ENCODE measurements at places on chromosomes 12 and 14. TPM values are rescaled to one million over a fixed set of nuclear protein-coding genes. Genes with fewer than 3 reads are reported as not detected.

GRCh38 chr14:99440278-99440677, 40.4 kb downstream of the SETD3 start:
- no peaks in the 10 kb centered on the region for H3K4me1 ChIP-seq
- DNase-seq = no peak
- H3K27ac ChIP-seq = no peak overlapping the region

DNA sequence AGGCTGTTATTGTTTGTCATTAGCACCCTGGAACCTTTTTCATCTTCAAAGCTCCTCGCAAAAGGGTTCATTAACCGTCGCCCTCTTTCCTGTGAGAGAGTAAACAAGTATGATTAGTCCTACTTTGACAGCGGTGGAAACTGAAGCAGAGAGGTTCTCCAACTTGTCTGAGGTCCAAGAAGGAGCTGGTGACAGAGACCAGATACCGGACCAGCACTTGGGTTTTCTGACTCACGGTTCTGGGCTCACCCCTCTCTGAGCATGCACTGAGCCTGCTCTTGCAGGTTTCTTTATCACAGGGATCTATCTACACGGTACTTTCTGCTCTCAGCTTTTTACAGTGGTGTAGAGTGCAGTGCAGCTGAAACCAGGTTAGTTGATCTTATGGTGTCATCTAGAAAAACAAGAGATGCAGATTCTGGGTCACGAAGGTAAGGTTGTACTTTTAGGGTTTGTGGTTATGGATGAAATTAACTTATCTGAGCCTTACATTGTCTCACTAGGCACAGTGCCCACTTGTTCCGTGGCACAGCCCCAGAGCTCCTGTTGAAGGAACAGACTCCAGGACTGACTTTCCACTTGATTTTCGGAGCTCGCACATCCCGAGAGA, 62.1 kb downstream of the PPP2R5C start:
- no peak overlapping the region for H3K4me3 ChIP-seq
- peaks cover 8% of the 10 kb centered on the region for H3K4me1 ChIP-seq
- H3K27me3 ChIP-seq = no peaks in the 10 kb centered on the region
- no peak overlapping the region for H3K27ac ChIP-seq
- no peaks in the 10 kb centered on the region for H3K36me3 ChIP-seq

- no peaks in the 10 kb centered on the region for H3K27me3 ChIP-seq
- peak; percentile 77 for DNase-seq
- no peak overlapping the region for H3K27ac ChIP-seq
- no peaks in the 10 kb centered on the region for H3K36me3 ChIP-seq
- H3K4me1 ChIP-seq = peaks cover 14% of the 10 kb centered on the region
Measured at GRCh38 chr14:103546652-103547454, 15.6 kb downstream of the BAG5 start.

GRCh38 chr12:90974286-90974685, 19.3 kb upstream of the CCER1 start:
- H3K36me3 ChIP-seq = no peaks in the 10 kb centered on the region
- H3K4me1 ChIP-seq = no peaks in the 10 kb centered on the region
- H3K27ac ChIP-seq = no peak overlapping the region

DNA sequence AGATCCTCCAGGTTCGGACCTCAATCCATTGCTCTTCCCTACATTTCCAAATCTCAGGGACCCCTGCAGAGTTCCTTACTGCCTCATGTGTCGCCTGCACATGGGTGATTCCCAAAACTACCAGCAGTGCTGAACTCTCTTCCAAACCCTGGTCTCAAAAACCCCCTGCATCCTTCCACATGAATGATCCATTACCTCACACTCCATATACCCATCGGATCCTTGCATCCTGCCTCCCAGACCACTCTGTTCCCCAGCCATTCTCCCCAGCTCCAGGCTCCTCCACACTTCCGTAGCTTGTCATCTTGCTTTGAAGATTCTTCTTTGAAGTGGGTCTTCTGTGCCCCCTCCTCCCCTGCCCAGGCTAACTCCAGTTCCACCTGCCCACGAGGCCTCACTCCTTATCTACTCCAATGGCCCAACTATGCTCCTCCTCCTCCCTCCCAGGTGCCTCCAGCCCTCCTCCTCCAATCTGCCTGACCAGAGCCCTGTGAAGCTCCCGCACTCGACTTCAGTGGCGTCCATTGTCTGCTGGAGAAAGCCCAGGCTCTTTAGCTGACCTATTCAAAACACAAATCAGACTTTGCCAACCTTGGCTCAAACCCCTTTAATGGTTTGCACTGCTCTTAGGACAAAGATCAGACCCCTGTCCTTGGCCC, 13.8 kb downstream of the RAPGEF3 start:
- H3K27ac ChIP-seq = no peak overlapping the region
- no peak for DNase-seq
- H3K36me3 ChIP-seq = no peaks in the 10 kb centered on the region
- no peak overlapping the region for H3K4me3 ChIP-seq
- H3K27me3 ChIP-seq = no peaks in the 10 kb centered on the region
- H3K4me1 ChIP-seq = no peaks in the 10 kb centered on the region

DNA sequence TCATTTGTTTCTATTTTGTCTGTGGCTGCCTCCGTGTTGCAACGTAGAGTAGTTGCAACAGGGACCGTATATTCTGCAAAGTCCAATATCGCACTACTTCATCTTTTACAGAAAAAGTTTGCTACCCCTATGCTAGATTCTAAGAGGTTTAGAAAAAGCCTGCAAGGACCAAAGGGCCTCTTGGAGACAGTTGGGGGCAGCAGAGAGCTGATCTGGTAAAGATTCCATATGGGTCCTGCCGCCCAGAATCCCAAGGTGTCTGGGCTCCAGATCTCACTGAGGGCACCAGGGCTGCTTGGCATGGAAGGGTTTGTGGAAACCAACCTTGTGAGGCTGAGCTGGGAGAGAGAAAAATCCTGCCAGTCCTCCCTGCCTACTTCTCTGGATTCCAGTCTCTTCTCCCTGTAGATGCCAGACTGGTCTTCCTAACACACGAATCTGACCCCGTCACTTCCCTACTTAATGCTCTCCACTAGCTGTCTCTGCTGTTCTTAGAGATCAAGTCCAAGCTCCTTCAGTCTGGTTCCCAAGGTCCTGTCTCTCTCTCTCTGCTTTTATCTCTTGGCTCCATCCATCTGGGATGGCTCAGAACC, 74.6 kb downstream of the GLRX5 start:
- H3K36me3 ChIP-seq = no peaks in the 10 kb centered on the region
- H3K27ac ChIP-seq = no peak overlapping the region
- peak; percentile 76 for DNase-seq
- no peak overlapping the region for H3K4me3 ChIP-seq
- H3K4me1 ChIP-seq = no peaks in the 10 kb centered on the region

- no peaks in the 10 kb centered on the region for H3K36me3 ChIP-seq
- no peaks in the 10 kb centered on the region for H3K4me1 ChIP-seq
- no peaks in the 10 kb centered on the region for H3K27me3 ChIP-seq
Measured at GRCh38 chr12:118034429-118035189, 18.1 kb downstream of the RFC5 start.

DNA sequence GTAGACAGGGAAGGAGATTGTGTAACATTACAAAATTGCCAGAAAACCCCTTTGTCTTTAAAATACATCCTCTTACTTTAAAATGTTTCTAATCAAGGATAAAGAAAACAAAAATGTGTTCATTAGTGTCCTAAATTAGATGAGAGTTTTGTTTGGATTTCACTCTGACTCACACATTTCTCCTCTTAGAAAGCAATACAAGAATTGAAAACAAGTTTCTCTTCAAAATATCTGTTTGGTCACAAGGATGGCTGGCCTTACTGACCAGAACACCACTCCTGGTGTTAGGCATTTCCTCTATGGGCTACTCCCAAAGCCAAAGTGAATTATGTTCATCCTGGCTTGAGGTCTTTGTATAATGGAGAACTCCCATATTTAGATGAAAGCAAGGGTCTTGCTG, 6.4 kb downstream of the GUCY2C start:
- H3K27me3 ChIP-seq = no peaks in the 10 kb centered on the region
- H3K4me1 ChIP-seq = no peaks in the 10 kb centered on the region
- no peak overlapping the region for H3K27ac ChIP-seq
- H3K4me3 ChIP-seq = no peak overlapping the region
- no peak for DNase-seq

DNA sequence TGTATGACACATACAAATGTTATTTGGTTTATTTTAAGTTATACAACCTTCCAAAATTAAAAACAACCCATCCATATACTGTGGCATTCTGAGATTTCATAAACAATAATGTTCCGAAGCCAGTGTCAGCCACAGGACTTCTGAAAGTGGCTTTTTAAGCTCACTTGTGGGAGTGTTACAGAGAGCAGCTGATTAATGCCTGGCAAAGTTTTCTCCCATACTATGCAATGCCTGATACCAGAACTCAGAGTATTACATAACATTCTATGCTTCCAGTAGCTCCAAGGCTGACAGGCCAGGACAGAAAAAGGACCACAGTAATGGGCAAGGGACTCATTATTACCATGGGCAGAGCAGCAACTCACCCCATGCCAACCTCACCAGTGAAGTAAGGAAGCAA, 29.3 kb downstream of the NELL2 start:
- H3K4me1 ChIP-seq = no peaks in the 10 kb centered on the region
- H3K27ac ChIP-seq = no peak overlapping the region
- H3K36me3 ChIP-seq = no peaks in the 10 kb centered on the region
- no peaks in the 10 kb centered on the region for H3K27me3 ChIP-seq
- no peak overlapping the region for H3K4me3 ChIP-seq
- no peak for DNase-seq

- no peak overlapping the region for H3K4me3 ChIP-seq
- DNase-seq = no peak
- no peak overlapping the region for H3K27ac ChIP-seq
- no peaks in the 10 kb centered on the region for H3K27me3 ChIP-seq
- peaks cover 20% of the 10 kb centered on the region for H3K4me1 ChIP-seq
Measured at GRCh38 chr14:71366861-71367260, 459.6 kb downstream of the PCNX1 start.

Gene RERG
- polyA plus RNA-seq = 3.4 TPM

DNA sequence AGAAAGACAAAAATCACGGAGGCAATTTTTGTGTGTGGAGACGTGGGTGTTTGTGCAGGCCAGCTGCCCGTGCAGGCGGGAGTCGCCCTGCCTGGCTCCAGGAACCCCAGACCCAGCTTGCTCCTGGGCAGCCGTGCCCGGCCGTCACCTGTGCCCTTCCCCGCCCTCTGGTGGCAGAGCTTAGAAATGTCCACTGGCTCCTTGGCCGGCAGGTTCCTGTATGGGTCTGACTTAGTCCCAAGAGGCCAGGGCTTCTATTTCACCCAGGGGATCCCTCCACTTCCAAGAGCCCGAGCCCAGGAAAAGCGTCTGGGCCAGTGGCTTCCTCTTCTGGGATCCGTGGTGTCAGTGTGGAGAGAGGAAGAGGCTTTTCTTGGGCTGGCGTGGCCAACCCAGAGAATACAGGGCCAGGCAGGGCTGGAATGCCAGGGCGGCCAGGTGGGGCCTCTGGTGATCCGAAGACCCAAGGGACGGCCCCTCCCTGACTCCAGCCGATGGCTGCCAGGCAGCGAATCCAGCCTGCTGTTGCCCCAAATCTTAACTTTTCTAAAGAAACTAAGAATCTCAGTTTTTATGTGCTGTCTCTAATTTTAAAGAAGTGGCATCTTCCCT, 120.9 kb downstream of the TMEM132C start:
- H3K36me3 ChIP-seq = no peaks in the 10 kb centered on the region
- H3K27ac ChIP-seq = peak overlapping the region; percentile 1
- H3K27me3 ChIP-seq = no peaks in the 10 kb centered on the region
- DNase-seq = peak; percentile 73
- H3K4me1 ChIP-seq = peaks cover 12% of the 10 kb centered on the region

GRCh38 chr12:82852529-82852928, 165.8 kb downstream of the TMTC2 start:
- no peak overlapping the region for H3K27ac ChIP-seq
- H3K27me3 ChIP-seq = no peaks in the 10 kb centered on the region
- no peak overlapping the region for H3K4me3 ChIP-seq
- H3K36me3 ChIP-seq = no peaks in the 10 kb centered on the region
- no peak for DNase-seq

GRCh38 chr14:22811722-22812121, 3.5 kb downstream of the SLC7A7 start:
- no peaks in the 10 kb centered on the region for H3K27me3 ChIP-seq
- H3K4me3 ChIP-seq = no peak overlapping the region
- no peaks in the 10 kb centered on the region for H3K36me3 ChIP-seq
- H3K4me1 ChIP-seq = peaks cover 18% of the 10 kb centered on the region

- no peaks in the 10 kb centered on the region for H3K4me1 ChIP-seq
- no peak for DNase-seq
- H3K27ac ChIP-seq = no peak overlapping the region
- H3K27me3 ChIP-seq = no peaks in the 10 kb centered on the region
- no peaks in the 10 kb centered on the region for H3K36me3 ChIP-seq
Measured at GRCh38 chr14:99077076-99077843, 194.7 kb downstream of the BCL11B start.

Gene FAR2
- polyA plus RNA-seq = 2.7 TPM

- DNase-seq = no peak
- H3K27ac ChIP-seq = no peak overlapping the region
- no peak overlapping the region for H3K4me3 ChIP-seq
- no peaks in the 10 kb centered on the region for H3K4me1 ChIP-seq
- H3K27me3 ChIP-seq = no peaks in the 10 kb centered on the region
Measured at GRCh38 chr12:108194585-108194984, 65.5 kb downstream of the WSCD2 start.

DNA sequence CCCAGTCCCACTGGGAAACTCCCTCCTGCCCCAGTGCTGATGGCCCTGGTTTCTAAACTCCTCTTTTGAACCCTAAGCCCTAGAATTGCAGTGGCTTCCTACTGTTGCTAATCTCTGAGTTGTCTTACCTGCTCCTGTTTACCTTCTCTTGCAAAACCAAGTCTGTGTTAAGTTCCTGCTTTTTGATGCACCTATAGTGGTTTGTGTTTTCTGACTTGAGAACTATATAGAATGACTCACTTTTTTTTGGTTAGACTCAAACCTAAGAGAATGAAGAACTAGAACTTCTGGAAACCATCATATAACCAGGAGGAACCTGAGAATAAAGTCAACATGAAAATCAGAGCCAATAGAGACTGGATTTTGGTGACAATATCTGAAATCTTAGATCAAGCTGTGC, 5.5 kb upstream of the GAS2L3 start:
- H3K4me3 ChIP-seq = no peak overlapping the region
- no peaks in the 10 kb centered on the region for H3K36me3 ChIP-seq
- peaks cover 18% of the 10 kb centered on the region for H3K27me3 ChIP-seq
- H3K27ac ChIP-seq = no peak overlapping the region
- no peak for DNase-seq
- H3K4me1 ChIP-seq = no peaks in the 10 kb centered on the region

DNA sequence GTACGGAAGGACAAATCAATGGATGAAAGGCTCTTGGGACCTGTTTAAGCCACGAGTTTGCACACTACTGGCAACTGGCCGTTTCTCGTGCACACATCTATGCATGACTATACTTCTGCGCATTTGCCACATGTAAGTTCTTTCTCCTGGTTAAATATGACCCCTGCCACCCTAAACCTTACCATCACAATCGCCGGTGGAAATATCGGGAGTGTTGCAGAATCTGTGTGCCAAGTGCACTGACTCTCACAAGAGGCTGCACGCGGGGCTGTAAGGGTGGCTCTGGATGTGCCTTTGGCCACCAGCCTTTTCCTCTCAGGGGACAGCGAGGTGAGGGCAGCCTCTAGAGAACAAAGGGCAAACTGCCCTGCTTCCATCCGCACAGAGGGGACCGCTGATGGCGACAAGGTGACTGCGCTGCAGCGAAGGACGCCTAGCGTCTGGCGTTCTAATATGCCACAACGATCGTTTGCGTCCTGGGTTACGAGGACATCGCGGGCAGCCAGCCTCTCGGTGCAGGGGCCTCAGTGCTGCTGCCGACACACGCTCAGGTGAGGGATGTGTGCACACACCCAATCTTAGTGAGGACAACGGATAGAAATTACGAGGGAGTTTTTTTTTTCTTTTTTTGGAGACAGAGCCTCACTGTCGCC, 232.2 kb downstream of the PCNX1 start:
- no peak overlapping the region for H3K4me3 ChIP-seq
- no peak for DNase-seq
- H3K27me3 ChIP-seq = no peaks in the 10 kb centered on the region
- H3K4me1 ChIP-seq = peaks cover 23% of the 10 kb centered on the region
- no peak overlapping the region for H3K27ac ChIP-seq
- H3K36me3 ChIP-seq = no peaks in the 10 kb centered on the region
